Brain (organoid and tissue), 16 donors: ENCODE measurements at places on chromosomes 12 and 14.
A peak's percentile ranks its signal among the peaks of the same experiment; 100 is the strongest.

DNA sequence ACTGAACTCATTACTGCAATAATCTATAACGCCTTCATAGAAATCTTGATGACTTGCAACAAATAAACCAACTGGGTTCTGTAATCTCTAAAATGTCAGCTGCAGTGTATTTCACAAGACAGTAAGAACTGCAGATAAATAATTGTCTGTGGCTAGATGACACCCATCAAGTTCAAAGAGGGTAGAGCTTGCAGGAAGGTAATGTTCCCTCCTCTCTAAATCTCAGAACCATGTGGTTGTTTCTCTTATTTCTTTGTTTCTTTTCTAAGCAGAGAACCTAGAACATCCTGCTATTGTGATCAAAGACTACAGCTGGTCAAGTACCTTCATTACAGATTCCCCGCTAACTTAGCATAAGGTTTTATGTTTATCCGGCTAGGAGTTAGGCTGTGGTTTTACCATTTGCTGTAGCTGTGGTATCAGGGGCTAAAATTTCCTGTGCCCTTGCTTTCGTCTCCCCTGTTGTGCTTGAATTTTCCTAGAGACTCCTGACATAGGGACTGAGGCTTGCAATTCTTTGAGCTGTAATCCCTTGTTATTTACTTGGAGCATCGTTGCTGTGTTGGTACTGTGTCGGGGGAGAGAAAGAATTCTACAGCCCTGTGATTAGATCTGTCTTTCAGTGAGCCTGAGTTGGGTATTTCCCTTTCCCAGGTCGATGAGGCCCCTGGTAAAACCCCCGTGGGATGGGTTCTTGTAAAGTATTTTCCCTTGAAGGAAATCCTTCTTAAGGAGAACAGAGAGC, 253.1 kb upstream of the BTG1 start:
- DNase-seq, result no peak

- peak; percentile 72 for DNase-seq
Measured at GRCh38 chr12:64400041-64400440, 4.2 kb upstream of the XPOT start.

DNA sequence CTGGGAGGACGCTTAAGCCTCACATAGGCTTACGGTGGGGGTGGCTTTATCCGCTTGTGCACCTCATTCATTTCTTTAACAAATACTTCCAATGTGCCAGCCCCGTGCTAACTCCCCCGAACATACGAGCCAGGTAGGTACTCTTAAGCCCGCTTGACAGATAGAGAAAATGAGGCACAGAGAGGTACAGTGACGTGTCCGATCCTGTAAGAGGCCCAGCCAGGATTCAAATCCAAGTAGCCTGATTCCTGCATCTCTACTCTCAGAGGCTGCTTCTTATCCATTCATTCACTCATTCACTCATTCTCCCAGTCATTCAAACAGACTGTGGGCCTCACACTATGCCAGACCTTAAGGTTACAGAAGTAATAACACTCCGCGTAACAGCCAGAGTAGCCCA, 477 bp downstream of the OAS3 start:
- DNase-seq, result no peak

GRCh38 chr14:55620981-55621380, 41.0 kb downstream of the KTN1 start:
- DNase-seq, result no peak

GRCh38 chr12:87439990-87440827, 589.0 kb downstream of the C12orf50 start:
- no peak for DNase-seq

DNA sequence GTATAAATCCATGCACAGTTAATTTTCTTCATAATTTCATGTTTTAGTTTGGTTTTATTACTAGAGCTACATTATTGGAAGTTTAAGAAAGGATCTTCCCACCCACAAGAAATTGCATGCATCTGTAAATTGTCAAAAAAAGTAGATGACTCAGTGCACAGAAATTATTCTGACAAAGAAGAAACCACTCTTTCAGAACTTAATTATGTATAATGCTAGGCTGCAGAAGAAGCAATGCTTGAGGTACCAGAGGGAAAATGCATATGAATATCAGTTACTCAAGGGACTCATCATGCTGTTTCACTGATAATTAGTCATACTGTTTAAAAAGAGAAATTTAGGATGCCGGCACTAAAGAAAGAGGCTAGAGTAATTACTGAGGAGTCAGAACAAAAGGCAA, 147.0 kb downstream of the SLC16A7 start:
- DNase-seq, result peak; percentile 19

- DNase-seq, result no peak
Measured at GRCh38 chr14:27267876-27268275, 670.0 kb upstream of the NOVA1 start.

- no peak for DNase-seq
Measured at GRCh38 chr12:87381742-87382141, 647.5 kb downstream of the C12orf50 start.

DNA sequence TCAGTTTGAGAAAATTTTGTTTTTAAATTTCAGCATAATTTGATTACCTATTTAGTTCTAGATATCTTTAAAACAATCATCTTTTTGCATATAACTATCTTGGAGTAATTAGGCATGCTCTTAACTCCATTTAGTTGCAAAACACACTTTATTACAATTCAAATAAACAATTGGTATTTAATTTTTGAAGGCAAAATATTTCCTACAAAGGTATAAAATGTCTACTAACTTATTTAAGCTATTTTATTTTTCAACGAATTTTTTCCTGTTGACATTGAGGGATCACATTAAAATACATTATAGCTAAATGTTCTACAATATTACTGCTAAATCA, 8.3 kb downstream of the FOXA1 start:
- no peak for DNase-seq

GRCh38 chr12:101298426-101298825, 18.5 kb downstream of the UTP20 start:
- no peak for DNase-seq

GRCh38 chr12:19869413-19869812, 430.1 kb downstream of the AEBP2 start:
- DNase-seq, result no peak

DNA sequence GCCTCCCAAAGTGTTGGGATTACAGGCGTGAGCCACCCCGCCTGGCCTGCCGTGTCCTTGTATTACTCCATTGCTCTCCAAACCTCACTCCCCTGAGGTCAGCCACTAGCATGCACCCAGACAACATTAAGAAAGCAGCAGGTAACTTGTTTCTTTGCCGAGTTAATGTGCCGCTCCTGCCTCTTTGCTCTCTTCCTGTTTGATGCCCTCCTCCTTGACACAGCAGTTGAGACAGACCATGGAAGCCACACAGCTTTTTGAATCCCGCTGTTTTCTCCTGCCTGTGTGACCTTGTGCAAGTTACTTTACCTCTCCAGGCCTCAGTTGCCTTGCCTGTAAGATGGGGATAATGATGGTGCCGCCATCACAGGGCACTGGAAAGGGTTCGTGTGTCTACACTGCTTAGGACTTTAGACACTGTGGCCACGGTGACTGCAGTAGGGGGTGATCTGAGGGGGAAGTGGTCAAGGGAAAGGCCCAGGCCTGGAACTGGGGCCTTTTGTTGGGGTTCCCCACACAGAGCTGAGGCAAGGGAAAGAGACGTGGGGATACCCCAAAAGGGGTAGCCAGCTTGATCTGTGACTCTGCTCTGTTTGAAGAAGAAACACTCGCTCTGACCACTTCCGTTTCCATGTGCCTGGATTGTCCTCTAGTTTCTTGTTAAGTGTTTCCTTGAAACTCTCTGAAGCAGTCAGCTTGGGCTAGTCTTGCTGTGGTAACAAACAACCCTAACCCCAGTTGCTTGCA, 69.3 kb downstream of the RIN3 start:
- DNase-seq, result no peak

- no peak for DNase-seq
Measured at GRCh38 chr14:21096438-21096837, 2.0 kb downstream of the ZNF219 start.

GRCh38 chr14:61813096-61813606, 50.9 kb downstream of the SNAPC1 start:
- DNase-seq, result no peak
